ENCODE measurements at places on chromosomes 7 and 10.

- no peak for DNase-seq
Observed at GRCh38 chr10:106457522-106457921, 707.0 kb downstream of the SORCS1 start.

DNA sequence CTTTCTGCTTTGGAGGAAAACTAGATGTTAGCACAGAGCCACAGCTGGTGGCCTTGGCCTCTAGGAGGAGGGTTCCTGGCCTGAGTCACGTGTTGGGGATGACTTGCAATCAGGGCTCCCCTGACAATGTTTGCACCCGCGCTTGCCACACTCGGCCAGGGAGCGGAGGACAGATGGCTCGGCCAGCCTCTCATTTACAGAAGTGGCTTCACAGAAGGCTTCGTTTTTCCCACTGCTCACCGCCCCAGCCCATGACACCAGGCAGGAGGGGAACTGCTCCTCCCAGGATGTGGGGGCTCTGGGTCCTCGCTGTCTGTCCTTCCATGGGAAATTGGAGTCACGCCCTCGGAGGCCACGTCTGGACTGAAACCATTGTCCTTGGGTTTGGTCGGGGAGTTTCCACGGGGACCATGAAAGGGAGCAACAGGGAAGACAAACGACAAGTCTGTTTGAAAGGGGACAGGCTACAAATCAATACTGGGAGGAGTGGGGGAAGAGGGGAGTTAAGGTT is 49.6 kb upstream of the UBE3C start:
- DNase-seq: no peak

- DNase-seq: no peak
Observed at GRCh38 chr7:2405201-2405600, 1.8 kb downstream of the CHST12 start.

DNA sequence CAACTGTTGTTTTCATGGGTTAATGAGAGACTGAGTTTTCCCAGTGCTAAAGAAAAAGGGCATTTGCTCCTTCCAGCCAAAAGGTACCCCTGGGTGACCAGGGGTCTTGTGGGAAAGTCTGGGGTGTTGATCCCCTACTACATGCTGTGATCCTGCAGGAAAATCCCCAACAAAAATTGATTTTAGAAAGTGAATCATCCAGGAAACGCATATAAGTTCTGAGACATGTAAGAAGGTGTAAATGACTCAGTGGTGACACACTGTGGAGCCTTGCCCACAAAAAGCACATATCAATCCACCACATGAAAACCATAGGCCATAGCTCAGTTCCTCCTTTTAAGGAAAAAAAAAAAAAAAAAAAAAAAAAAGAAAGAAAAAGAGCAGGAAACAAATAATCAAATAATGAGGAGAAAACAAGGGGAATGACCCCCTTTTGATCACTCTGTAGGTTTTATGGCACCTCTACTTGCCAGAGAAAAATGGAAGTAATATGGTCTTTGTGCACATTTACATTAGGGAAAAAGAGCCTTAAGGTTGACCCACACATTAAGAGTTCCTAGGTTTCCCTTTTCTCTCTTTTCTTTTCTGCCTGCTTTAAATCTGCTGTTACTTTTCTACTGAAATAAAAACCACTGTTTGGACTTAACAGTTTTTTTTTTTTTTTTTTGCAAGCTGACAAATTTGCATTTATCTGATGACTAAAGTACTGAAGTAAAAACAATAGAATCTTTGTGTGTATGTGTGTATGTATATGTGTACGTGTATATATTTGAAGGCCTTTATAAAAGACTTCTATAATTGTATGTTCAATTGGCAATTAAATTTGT is 386.0 kb downstream of the KIF20B start:
- DNase-seq: peak; percentile 50

GRCh38 chr7:6128205-6128604 is 97.0 kb downstream of the ANKRD61 start:
- no peak for DNase-seq

DNA sequence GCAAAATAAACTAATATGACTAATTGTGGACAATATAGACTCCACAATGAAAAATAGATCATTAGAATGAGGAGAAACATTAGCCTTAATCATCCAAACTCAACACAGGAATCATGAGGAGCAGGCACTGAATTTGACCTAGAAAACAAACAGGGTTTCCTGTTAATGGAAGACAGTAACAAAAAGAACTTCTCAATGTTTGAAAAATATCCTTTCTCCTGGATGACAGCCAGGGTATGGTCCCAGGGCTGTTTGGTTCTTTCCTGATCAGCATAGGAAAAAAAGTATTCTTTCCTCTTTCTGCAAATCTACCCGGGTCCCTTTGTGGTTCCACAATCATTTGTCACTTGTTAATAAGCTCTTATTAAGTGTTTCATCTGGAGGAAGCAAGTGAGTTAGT is 145.3 kb upstream of the SVIL start:
- DNase-seq: no peak

- no peak for DNase-seq
Observed at GRCh38 chr10:52652431-52653262, 119.9 kb downstream of the MBL2 start.

DNA sequence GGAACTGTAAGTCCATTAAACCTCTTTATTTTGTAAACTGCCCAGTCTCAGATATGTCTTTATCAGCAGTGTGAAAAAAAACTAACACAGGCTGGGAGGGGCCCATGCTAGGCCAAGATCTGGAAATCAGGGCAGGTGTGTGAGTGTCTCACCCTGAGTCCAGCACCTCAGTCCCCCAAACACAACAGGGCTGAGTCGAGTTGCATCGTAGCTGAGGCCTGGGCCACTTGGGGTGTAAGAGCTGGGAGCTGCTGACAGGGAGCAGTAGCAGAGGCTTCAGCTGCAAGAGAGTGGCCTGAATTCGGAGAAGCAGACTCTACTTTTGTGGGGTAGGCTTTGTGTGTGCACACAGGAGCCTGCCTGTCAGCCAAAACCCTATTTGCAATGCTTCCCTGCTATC is 553.1 kb downstream of the PTPRN2 start:
- DNase-seq: no peak

DNA sequence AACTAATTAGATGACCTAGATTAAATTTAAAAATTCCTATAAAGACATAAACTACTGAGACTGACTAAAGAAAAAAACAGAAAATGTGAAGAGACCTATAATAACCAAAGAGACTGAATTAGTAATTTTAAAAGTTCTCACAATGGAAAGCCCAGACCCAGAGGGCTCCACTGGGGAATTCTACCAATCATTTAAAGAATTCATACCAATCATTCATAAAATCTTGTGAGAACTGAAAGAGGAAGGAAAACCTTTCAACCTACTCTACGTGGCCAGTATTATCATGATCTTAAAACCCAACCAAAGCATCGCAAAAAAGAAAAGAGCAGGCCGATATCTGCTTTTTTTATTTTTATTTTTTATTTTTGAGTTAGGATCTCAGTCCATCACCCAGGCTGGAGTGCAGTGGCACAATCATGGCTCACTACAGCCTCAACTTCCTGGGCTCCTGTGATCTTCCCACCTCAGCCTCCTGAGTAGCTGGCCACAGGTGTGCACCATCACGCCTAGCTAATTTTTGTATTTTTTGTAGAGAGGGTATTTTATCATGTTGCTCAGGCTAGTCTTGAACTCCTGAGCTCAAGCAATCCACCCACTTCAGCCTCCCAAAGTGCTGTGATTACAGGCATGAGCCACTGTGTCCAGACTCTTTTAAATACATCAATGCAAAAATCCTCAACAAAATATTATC is 48.6 kb downstream of the DGKI start:
- peak; percentile 45 for DNase-seq

DNA sequence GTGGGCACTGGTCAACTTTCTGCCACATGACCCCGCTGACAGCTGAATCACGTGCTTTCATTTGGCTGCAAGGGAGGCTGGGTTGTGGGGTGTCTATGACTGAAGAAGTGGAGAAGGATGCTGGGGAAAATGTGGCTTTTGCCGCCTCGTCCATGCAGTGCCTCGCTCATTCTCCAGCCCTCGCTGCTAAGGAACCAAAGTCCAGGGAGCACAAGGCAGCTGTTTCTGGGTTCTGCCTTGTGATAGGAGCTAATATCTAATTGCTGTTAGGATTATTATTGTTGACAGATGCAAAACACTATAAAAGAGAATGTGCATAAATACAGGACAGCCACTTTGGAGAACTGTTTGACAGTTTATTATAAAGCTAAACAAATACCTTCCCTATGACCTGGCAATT is 4.9 kb upstream of the CAMK2B start:
- DNase-seq: no peak

- DNase-seq: no peak
Observed at GRCh38 chr10:11331726-11332125, 279.7 kb downstream of the USP6NL start.

GRCh38 chr7:16055263-16055976 is 365.9 kb downstream of the CRPPA start:
- DNase-seq: no peak

- no peak for DNase-seq
Observed at GRCh38 chr7:16114633-16115032, 306.7 kb downstream of the CRPPA start.

GRCh38 chr10:7082967-7083366 is 327.9 kb downstream of the SFMBT2 start:
- DNase-seq: no peak

DNA sequence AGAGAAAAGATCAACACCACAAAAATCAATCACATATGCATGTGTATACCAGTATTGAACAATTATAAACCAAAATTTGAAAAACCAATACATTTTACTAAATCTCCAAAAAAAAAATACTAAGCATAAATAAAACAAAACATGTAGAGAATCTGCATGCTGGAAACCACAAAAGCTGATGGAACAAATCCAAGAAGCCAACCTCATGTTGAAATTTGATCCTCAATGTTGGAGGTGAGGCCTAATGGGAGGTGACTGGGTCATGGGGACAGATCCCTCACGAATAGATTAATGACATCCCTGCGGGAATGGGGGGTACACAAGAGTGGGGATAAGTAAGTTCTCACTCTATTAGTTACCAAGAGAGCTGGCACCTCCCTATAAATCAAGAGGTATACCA is 82.5 kb downstream of the OAT start:
- DNase-seq: no peak

GRCh38 chr10:118844731-118845521 is 90.2 kb upstream of the CACUL1 start:
- no peak for DNase-seq

DNA sequence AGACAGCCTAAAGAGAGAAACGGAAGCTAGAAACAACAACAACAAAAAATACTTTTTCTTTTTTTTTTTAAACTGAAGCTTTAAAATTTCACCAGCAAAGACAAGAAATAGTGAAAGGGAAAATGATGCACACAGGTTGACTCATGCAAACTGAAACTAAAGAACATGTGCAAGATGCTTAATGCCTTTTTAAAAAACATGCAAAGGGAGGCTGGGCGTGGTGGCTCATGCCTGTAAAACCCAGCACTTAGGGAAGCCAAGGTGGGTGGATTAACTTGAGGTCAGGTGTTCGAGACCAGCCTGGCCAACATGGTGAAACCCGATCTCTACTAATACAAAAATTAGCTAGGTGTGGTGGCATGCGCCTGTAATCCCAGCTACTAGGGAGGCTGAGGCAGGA is 15.1 kb upstream of the CUBN start:
- DNase-seq: no peak

- DNase-seq: peak; percentile 71
Observed at GRCh38 chr10:75165684-75166622, 44.6 kb upstream of the VDAC2 start.

- no peak for DNase-seq
Observed at GRCh38 chr10:116803451-116804249, 45.6 kb upstream of the ENO4 start.

GRCh38 chr10:128305601-128306345 is 179.6 kb upstream of the MKI67 start:
- no peak for DNase-seq

DNA sequence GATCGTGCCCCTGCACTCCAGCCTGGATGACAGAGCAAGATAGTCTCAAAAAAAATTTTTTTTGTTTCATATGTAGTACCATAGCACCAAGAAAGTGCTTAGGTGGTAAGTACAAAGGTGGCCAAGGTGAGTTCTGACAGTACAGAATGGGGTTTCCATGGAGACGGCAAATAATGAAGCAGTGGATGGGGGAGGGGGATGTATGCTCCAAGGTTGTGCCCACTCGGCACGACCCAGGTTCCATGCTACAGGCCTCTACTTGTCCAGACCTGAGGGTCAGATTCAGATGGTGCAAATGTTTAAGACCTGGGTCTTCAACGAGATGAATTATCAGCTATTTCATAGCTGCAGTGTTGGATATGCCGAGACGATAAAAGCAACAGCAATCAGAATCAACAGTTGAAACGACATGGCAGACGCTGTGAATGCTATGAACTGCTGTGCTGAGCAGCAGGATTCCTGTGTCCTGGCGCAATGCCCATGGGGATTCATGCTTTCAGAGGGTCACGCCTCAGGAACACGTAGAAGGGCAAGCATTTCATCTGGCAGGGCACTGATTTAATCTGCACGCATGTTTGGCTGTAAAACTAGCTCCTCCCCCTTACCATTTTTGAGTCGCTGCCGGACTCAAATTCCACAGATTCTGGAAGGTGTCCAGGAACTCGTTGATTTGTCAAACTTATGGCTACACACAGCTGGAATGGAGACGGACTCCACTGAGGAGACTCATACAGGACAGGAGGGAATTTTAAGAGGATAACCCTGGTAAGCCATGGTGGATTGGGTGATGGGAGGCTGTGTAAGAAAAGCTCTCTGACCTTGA is 256.5 kb downstream of the FRMD4A start:
- no peak for DNase-seq

DNA sequence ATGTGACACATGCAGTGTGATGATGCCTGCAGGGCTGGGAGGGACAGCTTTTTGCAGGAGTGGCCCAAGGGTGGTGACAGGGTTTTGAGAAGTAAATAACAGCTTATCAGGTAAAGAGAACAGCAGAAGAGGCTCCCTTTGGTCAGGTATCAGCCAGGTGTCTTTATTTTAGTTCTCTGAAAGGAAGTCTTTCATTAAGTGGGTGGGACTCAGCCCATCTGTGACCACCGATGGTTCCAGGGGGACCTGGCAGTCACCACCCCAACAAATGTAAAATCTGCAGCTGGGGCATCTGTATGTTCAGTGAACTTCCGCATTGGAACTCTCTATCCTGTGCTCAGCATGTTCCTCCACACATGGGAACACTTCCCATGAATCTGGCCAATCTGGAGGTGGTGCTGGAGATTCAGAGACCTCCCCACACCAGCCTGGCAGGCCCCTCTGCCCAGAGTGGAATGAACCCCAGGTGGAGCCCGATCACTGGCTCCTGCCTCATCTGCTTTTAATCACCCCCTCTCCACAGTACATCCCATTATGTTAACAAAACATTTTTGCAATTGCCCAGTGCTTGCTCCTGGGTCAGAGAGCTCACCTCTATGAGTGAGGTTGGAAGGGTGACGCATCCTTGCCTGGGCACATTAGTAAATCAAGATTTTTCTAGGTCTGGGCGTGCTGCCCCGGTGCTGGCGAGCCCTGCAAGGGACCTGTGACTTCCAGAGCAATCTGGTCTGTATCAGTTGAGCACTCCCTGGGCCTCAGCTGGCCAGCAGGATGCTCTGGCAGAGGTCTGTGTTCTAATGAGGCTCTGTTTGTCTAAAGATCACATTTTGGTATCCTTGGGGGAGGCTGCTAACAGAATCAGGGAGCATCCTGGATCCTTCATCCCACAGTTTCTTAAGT is 140.4 kb upstream of the GDF10 start:
- DNase-seq: no peak

All from GM20000 (cell line).